GM12878 (cell line): ENCODE measurements at places on chromosomes 7 and 10. TPM values are rescaled to one million over a fixed set of nuclear protein-coding genes. Genes with fewer than 3 reads are reported as not detected.

Gene TRDMT1
- total RNA-seq = 3.9 and 4.4 TPM in 2 replicates

- peak overlapping the region; percentile 60 for H3K4me3 ChIP-seq
- peak overlapping the region; percentile 78 for H3K27ac ChIP-seq
- peaks cover 44% of the 10 kb centered on the region for H3K4me1 ChIP-seq
- DNase-seq = no peak
- peaks cover 10% of the 10 kb centered on the region; the same call in 1 of the 2 replicates for H3K36me3 ChIP-seq
- no peaks in the 10 kb centered on the region for H3K27me3 ChIP-seq
Measured at GRCh38 chr7:2979201-2979631, 64.5 kb downstream of the CARD11 start.

Gene TMEM213
- not detected in 2 replicates for total RNA-seq

- no peaks in the 10 kb centered on the region for H3K4me1 ChIP-seq
- no peak overlapping the region for H3K4me3 ChIP-seq
- no peak for DNase-seq
- no peaks in the 10 kb centered on the region for H3K36me3 ChIP-seq
Measured at GRCh38 chr10:11655836-11656235, 44.4 kb upstream of the USP6NL start.

GRCh38 chr7:398888-399287 lies 108.9 kb downstream of the FOXL3 start:
- H3K4me3 ChIP-seq = no peak overlapping the region
- H3K27me3 ChIP-seq = no peaks in the 10 kb centered on the region
- H3K27ac ChIP-seq = no peak overlapping the region
- no peak for DNase-seq
- no peaks in the 10 kb centered on the region for H3K4me1 ChIP-seq

Gene FAM24A
- not detected in 2 replicates for total RNA-seq

Gene AGBL3
- total RNA-seq = 2.3 and 4.2 TPM in 2 replicates
